ENCODE measurements at places on chromosomes 5 and 9. TPM values are rescaled to one million over a fixed set of nuclear protein-coding genes. Genes with fewer than 3 reads are reported as not detected.

GRCh38 chr9:71145179-71145578 lies 23.8 kb upstream of the TRPM3 start:
- H3K27me3 ChIP-seq = no peaks in the 10 kb centered on the region
- no peak overlapping the region for H3K4me3 ChIP-seq
- H3K36me3 ChIP-seq = no peaks in the 10 kb centered on the region

Gene CRB2
- not detected for total RNA-seq

- peak overlapping the region; percentile 47 for H3K27ac ChIP-seq
- no peaks in the 10 kb centered on the region for H3K36me3 ChIP-seq
- no peak for DNase-seq
- H3K27me3 ChIP-seq = no peaks in the 10 kb centered on the region
- H3K4me3 ChIP-seq = no peak overlapping the region
Observed at GRCh38 chr5:68545636-68546295, 330.2 kb downstream of the PIK3R1 start.

DNA sequence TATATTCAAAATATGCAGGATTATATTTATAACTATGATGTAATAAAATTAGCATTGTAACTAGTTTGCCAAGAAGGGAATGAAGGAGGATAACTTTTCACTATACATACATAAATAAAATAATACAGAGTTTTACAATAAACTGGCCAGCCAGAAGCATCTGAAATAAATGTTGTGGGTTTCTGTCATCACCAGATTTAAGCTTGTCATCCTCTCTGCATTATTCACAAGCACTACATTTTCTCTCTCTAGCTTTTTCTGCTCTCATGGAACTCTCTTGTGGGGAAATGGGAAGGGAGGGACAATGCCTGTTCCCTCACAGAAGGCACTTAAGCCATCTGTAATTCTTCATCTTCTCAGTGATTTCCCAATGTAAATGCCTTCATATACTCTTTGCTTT lies 626.8 kb downstream of the SEMA5A start:
- no peaks in the 10 kb centered on the region for H3K4me1 ChIP-seq
- H3K4me3 ChIP-seq = no peak overlapping the region
- H3K36me3 ChIP-seq = no peaks in the 10 kb centered on the region
- no peak for DNase-seq
- no peaks in the 10 kb centered on the region for H3K27me3 ChIP-seq

- H3K4me3 ChIP-seq = peak overlapping the region; percentile 97
- no peaks in the 10 kb centered on the region for H3K27me3 ChIP-seq
- no peaks in the 10 kb centered on the region for H3K36me3 ChIP-seq
- no peak for DNase-seq
Observed at GRCh38 chr9:19049917-19050636, 850 bp downstream of the RRAGA start.

GRCh38 chr5:1512541-1513291 lies 11.0 kb downstream of the LPCAT1 start:
- H3K4me3 ChIP-seq = no peak overlapping the region
- H3K27ac ChIP-seq = no peak overlapping the region
- no peaks in the 10 kb centered on the region for H3K27me3 ChIP-seq
- H3K36me3 ChIP-seq = peaks cover 19% of the 10 kb centered on the region
- peaks cover 7% of the 10 kb centered on the region for H3K4me1 ChIP-seq

DNA sequence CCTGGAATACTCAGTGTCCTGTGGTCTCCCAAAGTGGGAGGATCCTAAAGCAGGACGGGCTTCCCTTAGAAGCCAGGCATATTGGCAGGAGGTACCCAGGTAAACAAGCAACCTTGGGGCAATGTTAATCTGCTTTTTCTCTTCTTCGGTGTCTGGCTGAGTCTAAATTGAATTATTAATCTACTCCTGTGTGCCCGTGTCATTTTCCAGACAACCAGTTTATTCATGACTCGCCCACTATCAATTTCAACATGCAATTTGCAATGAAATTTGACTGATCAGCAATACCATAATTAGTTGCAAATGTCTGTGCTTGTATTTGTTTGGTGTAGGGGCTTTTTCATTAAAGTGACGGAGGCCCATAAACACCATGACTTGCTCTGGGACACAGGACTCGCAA lies 32.9 kb upstream of the JADE2 start:
- H3K27ac ChIP-seq = no peak overlapping the region
- no peaks in the 10 kb centered on the region for H3K4me1 ChIP-seq
- H3K27me3 ChIP-seq = no peaks in the 10 kb centered on the region
- DNase-seq = no peak

DNA sequence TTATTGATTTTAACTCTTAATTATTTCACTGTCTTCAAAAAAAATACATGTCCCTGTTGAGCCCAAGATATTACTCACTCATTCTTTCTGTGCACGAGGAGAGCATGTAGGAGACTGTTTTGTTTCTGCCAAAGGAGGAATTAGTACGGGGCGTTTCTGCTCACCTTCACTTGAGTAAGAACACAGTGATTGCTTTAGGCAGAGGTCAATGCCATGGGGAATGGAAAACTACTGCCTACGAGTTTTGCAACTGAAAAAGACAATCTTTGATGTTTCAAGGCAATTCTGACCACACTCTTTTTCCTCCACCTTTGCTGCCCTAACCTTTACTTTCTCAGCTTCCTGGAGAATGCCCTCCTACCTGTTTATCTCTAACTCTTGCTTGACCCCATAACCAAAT lies 109.4 kb downstream of the CCDC192 start:
- no peaks in the 10 kb centered on the region for H3K36me3 ChIP-seq
- H3K27ac ChIP-seq = no peak overlapping the region
- no peak for DNase-seq
- H3K4me3 ChIP-seq = no peak overlapping the region
- H3K4me1 ChIP-seq = no peaks in the 10 kb centered on the region

Gene DBH
- not detected for total RNA-seq

DNA sequence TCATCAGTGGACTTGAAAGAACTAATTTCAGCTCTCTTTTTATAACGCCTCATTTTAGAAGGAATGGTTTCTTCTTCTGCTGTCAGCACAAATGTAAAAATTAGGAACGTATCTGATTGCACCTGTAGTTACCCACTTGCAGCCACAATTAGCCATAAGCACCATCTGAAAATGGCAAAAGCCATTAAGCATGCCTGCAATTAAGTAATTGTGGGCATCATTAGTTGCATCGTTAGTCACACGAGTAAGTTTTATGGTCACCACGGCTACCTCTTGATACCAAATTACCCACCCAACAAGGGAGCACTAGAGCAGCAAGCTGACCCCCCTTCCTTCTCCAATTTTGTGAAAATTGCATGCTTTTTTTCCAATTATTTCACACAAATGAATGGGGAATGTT lies 25.8 kb upstream of the SLC44A1 start:
- no peaks in the 10 kb centered on the region for H3K4me1 ChIP-seq
- H3K36me3 ChIP-seq = no peaks in the 10 kb centered on the region
- H3K27ac ChIP-seq = no peak overlapping the region
- no peaks in the 10 kb centered on the region for H3K27me3 ChIP-seq
- no peak overlapping the region for H3K4me3 ChIP-seq

Gene CDC20B
- not detected for total RNA-seq

Gene EFNA5
- total RNA-seq = 36.1 TPM

Gene SPATA24
- total RNA-seq = 1.4 TPM

GRCh38 chr5:172969921-172970320 lies 10.7 kb downstream of the RPL26L1 start:
- no peak overlapping the region for H3K27ac ChIP-seq
- no peaks in the 10 kb centered on the region for H3K4me1 ChIP-seq

DNA sequence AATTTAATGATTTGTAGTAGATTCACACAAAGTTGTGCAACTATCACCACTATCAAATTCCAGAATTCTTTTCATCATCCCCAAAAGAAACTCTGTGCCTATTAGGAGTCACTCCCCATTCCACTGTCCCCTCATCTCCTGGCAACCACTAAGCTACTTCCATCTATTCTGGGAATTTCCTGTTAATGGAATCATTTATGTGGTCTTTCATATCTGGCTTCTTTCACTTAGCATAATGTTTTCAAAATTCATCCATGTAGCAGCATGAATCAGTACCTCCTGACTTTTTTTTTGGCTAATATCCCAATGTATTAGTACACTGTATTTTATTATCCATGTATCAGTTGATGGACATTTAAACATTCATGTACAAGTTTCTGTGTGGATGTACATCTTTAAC lies 157.6 kb downstream of the TTC39B start:
- DNase-seq = no peak
- H3K27ac ChIP-seq = no peak overlapping the region
- H3K4me3 ChIP-seq = no peak overlapping the region
- peaks cover 1% of the 10 kb centered on the region for H3K4me1 ChIP-seq
- H3K36me3 ChIP-seq = no peaks in the 10 kb centered on the region
- no peaks in the 10 kb centered on the region for H3K27me3 ChIP-seq

DNA sequence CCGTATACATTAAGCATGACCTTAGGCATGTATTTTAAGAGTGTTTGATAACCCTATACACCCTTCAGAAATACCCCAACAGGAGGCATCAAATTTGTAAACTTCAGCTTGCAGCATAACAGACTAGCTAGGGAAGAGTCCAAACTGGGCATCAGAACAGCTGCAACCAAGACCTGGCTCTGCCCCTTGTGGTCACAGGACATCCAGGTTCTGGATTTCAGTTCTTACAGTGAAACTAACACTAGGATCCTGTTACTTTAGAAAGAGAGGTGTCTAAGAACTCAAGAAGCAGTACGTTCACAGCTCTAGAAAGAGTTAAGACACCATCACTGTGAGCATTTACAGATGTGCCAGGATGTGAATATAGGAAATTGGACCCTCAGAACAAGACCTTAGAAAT lies 229.8 kb downstream of the BNC2 start:
- no peaks in the 10 kb centered on the region for H3K36me3 ChIP-seq
- no peak overlapping the region for H3K27ac ChIP-seq
- H3K27me3 ChIP-seq = no peaks in the 10 kb centered on the region
- H3K4me1 ChIP-seq = peaks cover 11% of the 10 kb centered on the region
- H3K4me3 ChIP-seq = no peak overlapping the region

GRCh38 chr5:176134529-176135223 lies 103.5 kb upstream of the SIMC1 start:
- no peak for DNase-seq
- H3K4me3 ChIP-seq = no peak overlapping the region
- H3K4me1 ChIP-seq = peaks cover 8% of the 10 kb centered on the region

DNA sequence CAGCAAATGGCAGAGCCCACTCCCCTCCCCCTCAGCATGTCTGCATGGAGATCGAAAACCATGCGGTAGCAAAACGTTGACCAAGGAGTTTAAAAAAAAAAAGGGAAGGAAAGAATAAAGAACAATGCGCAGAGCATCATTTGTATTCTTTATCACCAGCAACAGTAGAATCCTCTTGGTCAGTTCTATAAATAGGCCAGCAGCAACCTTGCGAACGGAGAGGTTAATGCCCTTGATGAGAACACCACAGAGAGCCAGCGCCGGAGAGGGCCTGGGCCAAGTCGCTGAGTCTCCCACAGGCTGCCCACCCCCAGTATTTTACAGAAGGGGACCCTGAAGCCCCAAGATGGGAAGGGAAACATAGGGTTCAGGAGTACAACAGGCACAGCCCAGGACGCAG lies 22.7 kb downstream of the WHRN start:
- H3K27ac ChIP-seq = no peak overlapping the region
- peaks cover 10% of the 10 kb centered on the region for H3K4me1 ChIP-seq
- peaks cover 2% of the 10 kb centered on the region for H3K36me3 ChIP-seq

Gene NDUFB6
- 29.9 TPM for total RNA-seq

- no peaks in the 10 kb centered on the region for H3K27me3 ChIP-seq
- no peaks in the 10 kb centered on the region for H3K36me3 ChIP-seq
- no peak overlapping the region for H3K4me3 ChIP-seq
- peaks cover 9% of the 10 kb centered on the region for H3K4me1 ChIP-seq
Observed at GRCh38 chr5:158943057-158943456, 156.7 kb downstream of the EBF1 start.

Gene TBCA
- total RNA-seq = 100 TPM

Gene PHF19
- 15.5 TPM for total RNA-seq

GRCh38 chr9:15138357-15138686 lies 168.7 kb downstream of the TTC39B start:
- H3K27me3 ChIP-seq = no peaks in the 10 kb centered on the region
- no peak overlapping the region for H3K4me3 ChIP-seq
- H3K36me3 ChIP-seq = no peaks in the 10 kb centered on the region

Gene AQP3
- total RNA-seq = 1,951 TPM

Gene OCLN
- total RNA-seq = 56.9 TPM
